ENCODE measurements at places on chromosomes 3 and 15.

GRCh38 chr3:11230832-11231231 is 41.4 kb upstream of the ATG7 start:
- no peak for DNase-seq

DNA sequence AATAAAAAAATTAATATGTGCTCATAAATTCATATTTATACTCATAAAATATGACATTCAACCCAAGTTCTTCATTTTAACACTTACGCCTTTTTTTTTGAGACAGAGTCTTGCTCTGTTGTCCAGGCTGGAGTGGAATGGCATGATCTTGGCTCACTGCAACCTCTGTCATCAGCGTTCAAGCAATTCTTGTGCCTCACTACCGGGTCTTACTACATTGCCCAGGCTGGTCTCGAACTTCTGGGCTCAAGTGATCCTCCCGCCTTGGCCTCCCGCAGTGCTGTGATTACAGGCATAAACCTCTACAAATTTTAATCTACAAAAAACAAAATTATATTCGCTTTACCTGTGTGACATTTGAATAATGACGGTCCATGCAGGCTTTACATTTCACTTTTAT is 74.1 kb upstream of the SNRPN start:
- no peak for DNase-seq

DNA sequence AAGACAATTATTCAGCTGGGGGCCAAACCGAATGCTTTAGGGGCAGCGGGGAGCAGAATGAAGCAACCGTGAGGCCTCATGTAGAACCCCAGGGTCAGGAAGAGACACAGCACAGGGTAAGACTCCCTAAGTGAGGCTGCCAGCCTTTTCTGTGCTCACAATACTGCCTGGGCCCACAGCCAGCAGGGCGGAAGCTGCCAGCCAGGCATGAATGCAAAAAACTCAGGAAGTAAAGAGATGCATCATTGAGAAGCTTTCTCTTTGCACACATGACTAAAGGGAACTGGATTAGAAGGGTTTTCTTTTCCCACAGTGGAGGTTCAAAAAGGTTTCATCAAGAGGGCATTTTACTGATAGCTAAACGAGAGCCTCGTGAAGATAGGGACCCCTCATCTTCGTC is 33.3 kb downstream of the CA12 start:
- no peak for DNase-seq

- DNase-seq = no peak
Observed at GRCh38 chr3:121793078-121793477, 41.8 kb downstream of the IQCB1 start.

DNA sequence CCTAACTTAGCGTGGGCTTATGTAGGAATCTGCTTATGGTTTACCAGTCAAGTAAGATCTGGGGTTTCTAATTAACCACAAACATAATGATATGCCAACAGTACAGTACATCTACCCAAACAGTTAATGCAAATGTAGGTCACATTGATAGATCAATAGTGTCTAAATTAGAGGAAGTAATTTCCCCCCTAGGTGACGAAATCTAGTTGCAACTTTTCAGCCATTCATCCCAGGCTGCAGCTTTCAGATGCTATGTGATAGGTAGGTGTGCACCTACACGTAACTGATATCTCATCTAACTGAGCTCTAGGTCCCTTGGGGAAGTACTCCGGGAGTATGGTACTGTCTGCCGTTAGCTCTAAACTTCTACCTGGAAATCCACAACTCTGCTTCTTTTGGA is 57.2 kb downstream of the CRTC3 start:
- no peak for DNase-seq
